HS-5 (cell line): ENCODE measurements at places on chromosomes 13 and 19.

DNA sequence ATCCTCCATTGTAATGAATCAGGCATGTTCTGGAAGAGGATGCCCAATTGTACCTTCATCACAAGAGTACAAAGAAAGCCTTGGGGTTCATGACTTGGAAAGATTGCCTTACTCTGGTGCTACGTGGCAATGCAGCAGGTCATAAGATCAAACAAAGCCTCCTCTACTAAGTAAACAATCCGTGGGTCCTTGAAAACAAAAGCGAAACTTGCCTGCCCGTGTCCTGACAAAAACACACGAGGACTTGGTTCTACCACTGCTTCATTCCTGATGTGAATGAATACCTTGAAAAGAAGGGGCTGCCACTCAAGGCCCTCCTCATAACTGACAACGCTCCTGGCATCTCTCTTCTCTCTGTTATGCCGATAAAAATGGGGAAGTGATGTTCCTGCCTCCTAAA, 18.9 kb downstream of the ZNF563 start:
- no peak for DNase-seq

- DNase-seq = no peak
These were observed 531.4 kb upstream of the NBEA start for GRCh38 chr13:34410678-34411077.

GRCh38 chr19:4829001-4829712, 2.4 kb downstream of the TICAM1 start:
- no peak for DNase-seq

GRCh38 chr13:75334634-75335447, 147.1 kb downstream of the TBC1D4 start:
- no peak for DNase-seq

DNA sequence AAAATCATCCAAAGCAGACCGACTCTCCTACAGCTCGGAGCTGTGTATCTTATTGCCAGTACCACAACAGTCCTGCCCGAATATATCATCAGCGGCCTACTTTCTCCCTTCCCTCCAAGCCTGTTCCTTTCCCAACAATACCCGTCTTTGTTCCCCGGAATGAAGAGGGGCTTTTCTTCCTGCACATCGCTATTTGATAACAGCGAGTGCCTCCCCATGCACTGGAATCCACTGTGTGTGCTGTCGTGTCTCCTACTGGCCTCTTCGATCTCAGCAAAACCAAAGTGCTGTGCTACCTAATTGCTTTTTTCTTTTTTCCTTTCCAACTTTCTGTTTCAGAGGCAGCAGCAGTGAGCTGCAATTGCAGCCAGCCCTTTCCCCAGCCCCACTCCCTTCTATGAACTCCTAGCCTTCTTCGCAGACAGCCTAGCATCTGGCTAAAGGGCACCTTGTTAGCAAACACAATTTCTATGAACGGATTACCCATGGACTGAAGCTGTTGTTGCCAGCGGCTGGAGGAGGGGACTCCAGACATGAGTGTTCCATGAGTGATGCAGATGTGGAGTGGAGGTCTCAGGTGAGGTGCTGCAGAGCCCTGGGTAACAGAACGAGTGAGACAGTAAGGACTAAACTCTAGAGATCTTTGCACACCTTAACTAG, 43.4 kb downstream of the EFNB2 start:
- DNase-seq = no peak

- no peak for DNase-seq
These were observed 153.8 kb upstream of the UBL3 start for GRCh38 chr13:30004204-30004603.

GRCh38 chr13:36382030-36382429, 35.8 kb upstream of the SPART start:
- no peak for DNase-seq

DNA sequence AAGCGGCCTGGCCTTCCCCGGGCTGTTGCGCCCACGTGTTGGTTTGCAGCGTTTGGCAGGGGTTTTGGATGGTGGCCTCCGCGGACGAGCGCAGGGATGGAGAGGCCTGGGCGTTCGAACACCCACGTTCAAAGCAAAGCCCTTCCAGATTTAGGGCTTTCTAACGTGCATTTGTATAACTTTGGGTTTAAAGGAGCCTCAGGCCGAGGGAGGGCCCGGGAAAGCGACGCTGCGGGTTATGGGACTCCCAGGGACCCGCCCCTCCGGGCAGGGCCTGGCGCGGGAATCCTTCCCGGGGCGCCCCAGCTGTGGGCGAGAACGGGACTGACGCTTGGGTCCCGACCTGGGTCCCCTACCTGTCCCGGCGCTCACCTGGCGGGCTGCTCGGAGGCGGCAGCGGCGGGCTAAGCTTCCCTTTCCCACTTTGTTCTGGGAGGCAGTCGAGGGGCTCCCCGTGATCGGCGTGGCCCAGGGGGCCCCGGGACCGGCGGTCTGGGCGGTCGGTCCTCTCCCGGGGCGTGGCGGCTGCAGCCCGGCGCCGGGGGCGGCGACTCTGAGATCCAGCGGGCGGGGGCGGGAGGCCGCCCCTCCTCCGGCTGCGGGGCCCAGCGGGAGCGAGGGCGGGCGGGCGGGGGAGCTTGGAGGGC, at the start of gene FBXO17:
Gene FBXO17, minus strand, starts transcription at position 529 of the 647 bp plus-strand sequence. CDS start 25,423 bp downstream, outside the sequence.
- DNase-seq = no peak

DNA sequence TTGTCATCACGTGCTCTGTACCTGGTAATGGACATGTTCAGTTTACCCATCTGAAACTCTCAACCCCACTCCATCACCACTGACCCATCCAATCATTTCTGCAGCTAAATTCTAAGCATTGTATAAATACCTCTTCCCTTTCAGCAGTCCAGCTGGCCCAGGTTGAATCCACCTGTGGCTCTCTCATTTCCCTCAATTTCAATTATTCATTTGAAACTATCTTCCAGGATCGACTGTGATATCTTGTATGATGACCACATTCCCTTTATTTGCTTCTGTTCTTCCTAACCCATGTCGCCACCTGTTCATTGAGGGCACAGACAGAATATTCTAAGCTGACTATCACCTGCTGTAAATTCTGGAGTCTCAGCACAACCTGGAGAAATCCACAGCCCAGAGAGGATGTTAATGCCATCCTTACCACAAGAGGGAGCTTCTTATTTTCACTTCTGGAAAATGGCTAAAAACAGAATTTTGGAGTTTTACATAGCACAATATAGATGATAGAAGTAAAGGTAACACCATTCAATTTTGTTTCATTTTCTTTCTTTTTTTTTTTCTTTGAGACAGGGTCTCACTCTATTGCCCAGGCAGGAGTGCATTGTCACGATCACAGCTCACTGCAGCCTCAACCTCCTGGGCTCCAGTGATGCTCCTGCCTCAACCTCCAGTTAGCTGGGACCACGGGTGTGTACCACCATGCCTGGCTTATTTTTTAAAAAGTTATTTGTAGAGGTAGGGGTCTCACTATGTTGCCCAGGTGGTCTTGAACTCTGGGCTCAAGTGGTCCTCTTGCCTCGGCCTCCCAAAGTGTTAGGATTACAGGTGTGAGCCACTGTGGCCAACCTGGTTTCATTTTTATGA, 38.6 kb downstream of the ZNF823 start:
- DNase-seq = peak; percentile 24

DNA sequence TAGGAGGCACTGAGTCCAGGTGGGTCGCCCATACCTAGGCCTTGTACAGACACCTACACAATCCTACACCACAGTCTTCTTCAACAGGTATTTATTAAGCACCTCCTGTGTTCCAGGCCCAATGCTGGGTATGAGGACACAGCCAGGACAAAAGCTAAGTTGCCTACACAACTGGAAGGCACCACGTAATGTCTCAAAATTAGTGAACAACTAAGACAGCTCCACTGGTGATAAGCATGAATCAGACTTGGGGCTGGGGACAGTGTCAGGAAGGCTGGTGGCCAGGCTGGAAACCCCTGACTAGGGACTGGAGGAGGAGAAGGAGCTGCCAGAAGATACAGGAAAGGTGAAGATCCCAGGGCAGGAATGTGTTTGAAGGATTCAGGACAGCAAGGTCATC, 2.4 kb downstream of the SMIM24 start:
- DNase-seq = no peak

DNA sequence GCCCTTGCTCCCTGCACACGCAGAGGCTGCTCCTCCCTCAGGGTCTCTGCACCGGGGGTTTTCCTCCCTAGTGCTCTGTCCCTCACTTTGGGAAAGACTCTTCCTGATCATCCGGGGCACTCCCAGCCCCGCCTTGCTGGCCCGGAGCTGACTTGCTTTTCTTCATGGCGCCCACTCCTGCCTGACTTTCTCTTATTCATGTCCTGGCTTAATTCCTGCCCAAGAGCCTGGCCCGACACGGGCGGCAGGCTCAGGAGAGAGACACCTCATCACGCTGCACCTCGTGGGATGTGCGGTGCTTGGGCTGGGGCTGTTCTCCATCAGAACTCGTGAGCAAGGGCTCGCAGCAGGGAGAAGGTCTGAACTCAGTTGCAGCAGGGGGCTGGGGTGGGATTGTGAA, 11.8 kb upstream of the PLA2G4C start:
- DNase-seq = no peak
